H1 (cell line): ENCODE measurements at places on chromosomes 2 and 18. TPM values are rescaled to one million over a fixed set of nuclear protein-coding genes. Genes with fewer than 3 reads are reported as not detected.

GRCh38 chr2:62475172-62476011 is 30.6 kb downstream of the TMEM17 start:
- no peaks in the 10 kb centered on the region for H3K27me3 ChIP-seq
- H3K27ac ChIP-seq, result 0 out of 2 replicates have a peak overlapping the region, but pooled peaks have one; percentile 11
- H3K4me1 ChIP-seq, result peaks cover 10% of the 10 kb centered on the region
- DNase-seq, result no peak

DNA sequence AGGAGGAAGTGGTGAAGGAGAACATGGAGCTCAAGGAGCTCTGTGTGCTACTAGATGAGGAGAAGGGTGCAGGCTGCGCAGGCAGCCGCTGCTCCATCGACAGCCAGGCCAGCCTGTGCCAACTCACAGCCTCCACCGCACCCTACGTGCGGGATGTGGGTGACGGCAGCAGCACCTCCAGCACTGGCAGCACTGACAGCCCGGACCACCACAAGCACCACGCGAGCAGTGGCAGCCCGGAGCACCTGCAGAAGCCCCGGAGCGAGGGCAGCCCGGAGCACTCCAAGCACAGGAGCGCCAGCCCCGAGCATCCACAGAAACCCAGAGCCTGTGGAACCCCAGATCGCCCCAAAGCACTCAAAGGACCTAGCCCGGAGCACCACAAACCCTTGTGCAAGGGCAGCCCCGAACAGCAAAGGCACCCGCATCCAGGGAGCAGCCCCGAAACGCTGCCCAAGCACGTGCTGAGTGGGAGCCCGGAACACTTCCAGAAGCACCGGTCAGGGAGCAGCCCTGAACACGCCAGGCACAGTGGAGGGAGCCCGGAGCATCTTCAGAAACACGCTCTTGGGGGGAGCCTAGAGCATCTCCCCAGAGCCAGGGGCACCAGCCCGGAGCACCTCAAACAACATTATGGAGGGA is 9.0 kb downstream of the CCDC85A start:
- peaks cover 2% of the 10 kb centered on the region; the same call in 1 of the 2 replicates for H3K27me3 ChIP-seq
- H3K27ac ChIP-seq, result no peak overlapping the region
- DNase-seq, result no peak
- H3K4me3 ChIP-seq, result no peak overlapping the region
- H3K36me3 ChIP-seq, result no peaks in the 10 kb centered on the region

- no peak for DNase-seq
- no peaks in the 10 kb centered on the region; the same call in 1 of the 2 replicates for H3K4me1 ChIP-seq
- no peak overlapping the region for H3K27ac ChIP-seq
- no peaks in the 10 kb centered on the region for H3K36me3 ChIP-seq
Observed at GRCh38 chr2:43495727-43496126, 100.1 kb downstream of the THADA start.

DNA sequence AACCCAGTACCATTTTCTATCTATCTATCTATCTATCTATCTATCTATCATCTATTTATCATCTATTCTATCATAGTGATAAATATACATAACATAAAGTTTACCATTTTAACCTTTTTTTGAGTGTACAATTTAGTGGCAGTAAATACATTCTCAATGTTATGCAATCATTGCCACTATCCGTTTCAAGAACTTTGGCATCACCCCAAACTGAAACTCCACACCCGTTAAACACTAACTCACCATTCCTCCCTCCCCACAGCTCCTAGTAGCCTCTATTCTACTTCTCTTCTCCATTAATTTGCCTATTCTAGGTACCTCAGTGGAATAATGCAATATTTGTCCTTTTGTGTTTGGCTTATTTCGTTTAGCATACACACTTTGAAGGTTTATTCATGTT is 82.5 kb upstream of the KCNE4 start:
- H3K36me3 ChIP-seq, result no peaks in the 10 kb centered on the region
- no peak overlapping the region for H3K27ac ChIP-seq
- DNase-seq, result no peak
- H3K4me3 ChIP-seq, result no peak overlapping the region

GRCh38 chr2:240319855-240320203 is 115.6 kb upstream of the GPC1 start:
- H3K27me3 ChIP-seq, result no peaks in the 10 kb centered on the region
- no peak overlapping the region for H3K4me3 ChIP-seq
- H3K27ac ChIP-seq, result no peak overlapping the region
- peaks cover 9% of the 10 kb centered on the region; the same call in 1 of the 2 replicates for H3K4me1 ChIP-seq

GRCh38 chr2:84495539-84496146 is 20.7 kb upstream of the DNAH6 start:
- H3K4me3 ChIP-seq, result no peak overlapping the region
- H3K36me3 ChIP-seq, result no peaks in the 10 kb centered on the region
- no peaks in the 10 kb centered on the region for H3K4me1 ChIP-seq
- no peak for DNase-seq

- H3K27ac ChIP-seq, result no peak overlapping the region
- H3K27me3 ChIP-seq, result no peaks in the 10 kb centered on the region
- no peak overlapping the region for H3K4me3 ChIP-seq
- no peaks in the 10 kb centered on the region for H3K36me3 ChIP-seq
Observed at GRCh38 chr2:49288113-49288705, 133.9 kb upstream of the FSHR start.

DNA sequence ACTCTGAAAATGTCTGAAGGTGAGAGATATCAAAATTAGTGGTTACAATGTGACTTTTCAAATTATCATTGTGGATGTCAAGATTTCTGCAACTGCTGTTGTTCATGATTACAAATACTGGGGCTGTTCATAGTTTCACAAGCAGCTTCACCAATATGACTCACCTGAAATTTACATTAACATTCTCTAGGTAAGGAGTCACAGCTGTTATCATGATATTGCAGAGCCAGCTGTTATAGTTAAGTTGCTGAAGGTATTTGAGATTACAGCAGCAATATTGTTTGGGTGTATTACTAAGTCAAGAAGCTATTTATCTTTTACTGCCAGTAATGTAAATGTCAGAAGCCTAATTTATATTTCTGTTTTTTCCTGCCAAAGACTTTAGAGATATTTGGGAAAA is 140.0 kb downstream of the MC4R start:
- DNase-seq, result no peak
- H3K27ac ChIP-seq, result no peak overlapping the region
- no peak overlapping the region for H3K4me3 ChIP-seq
- H3K4me1 ChIP-seq, result no peaks in the 10 kb centered on the region

DNA sequence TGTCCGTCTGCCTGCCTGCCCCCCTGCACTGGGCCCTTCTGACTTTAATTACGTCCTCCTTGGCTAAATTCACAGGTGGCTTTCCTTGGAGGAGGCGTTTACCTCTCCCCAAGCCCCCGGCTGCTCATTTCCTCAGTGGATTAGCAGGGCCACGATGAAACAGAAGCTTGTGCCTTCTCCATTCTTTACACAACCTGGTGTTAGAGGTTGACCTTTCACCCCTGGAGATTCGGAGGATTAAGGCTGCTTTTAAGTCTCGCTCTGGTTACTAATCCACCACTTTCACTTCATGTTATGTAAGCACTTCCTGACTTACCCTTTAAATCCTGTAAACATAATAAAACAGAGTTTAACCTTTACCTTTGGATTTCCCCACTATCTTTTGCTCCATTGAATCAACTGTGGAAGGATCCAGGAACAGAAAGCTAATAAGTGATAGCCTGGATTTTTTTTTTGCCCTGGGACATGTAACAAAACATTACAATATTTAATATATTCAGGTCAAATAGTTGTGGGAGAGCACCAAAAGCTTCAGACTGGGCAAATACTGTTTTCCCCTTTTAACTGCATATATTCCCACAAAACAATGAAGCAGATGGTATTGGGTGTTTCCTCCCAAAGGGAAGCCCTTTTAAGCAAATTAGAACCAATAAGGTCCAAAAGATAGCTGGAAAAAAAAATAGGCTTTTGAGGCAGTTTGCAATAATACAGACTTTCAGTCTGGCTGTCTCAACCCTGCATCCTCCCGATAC is 370.2 kb downstream of the EN1 start:
- no peak overlapping the region for H3K4me3 ChIP-seq
- no peak for DNase-seq
- no peak overlapping the region for H3K27ac ChIP-seq
- H3K27me3 ChIP-seq, result no peaks in the 10 kb centered on the region

DNA sequence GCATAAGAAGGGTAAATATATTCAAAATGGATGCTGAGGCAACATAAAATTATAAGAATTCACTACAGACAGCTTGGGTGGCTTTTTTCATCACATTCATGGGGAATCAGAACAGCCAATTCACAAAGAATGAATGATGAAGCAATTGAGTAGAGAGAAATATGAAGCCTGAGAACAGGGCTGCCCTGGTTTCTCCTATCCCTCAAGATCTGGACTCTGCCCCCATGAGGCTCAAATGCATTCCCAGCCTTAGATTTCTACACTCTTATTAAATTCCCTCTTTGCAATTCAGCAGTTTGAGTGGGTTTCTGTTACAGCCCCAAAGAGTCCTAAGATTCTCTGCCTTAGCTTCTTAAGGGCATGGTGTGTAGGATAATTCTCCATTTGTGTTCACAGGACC is 172.5 kb downstream of the MAIP1 start:
- no peaks in the 10 kb centered on the region for H3K27me3 ChIP-seq
- no peak overlapping the region for H3K27ac ChIP-seq
- H3K4me3 ChIP-seq, result no peak overlapping the region
- no peaks in the 10 kb centered on the region for H3K36me3 ChIP-seq
- DNase-seq, result no peak
- no peaks in the 10 kb centered on the region for H3K4me1 ChIP-seq

- no peak overlapping the region for H3K27ac ChIP-seq
- peak; percentile 46 for DNase-seq
- H3K27me3 ChIP-seq, result peaks cover 3% of the 10 kb centered on the region; the same call in 1 of the 2 replicates
- H3K36me3 ChIP-seq, result no peaks in the 10 kb centered on the region
- H3K4me1 ChIP-seq, result peaks cover 4% of the 10 kb centered on the region
- no peak overlapping the region for H3K4me3 ChIP-seq
Observed at GRCh38 chr2:12769492-12770105, 52.9 kb downstream of the TRIB2 start.

DNA sequence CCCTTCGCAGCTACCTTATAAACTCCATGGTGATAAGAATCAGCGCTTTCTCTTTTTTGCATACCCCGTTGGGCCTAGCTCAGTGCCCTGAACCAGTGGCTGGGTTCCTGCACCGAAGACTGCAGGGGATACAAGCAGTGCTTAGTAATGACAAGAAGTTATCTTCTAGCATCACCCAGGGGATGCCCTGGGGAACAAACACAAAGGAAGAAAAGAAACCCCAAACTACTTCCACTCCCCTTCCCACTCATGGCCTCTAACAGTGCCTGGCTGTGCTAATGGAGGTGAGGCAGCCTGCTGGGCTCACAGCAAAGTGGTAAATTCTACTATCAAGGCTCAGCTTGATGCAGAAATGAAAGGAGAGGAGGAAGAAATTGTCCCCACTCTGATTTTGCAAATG is 314.7 kb downstream of the TXNL1 start:
- no peaks in the 10 kb centered on the region for H3K36me3 ChIP-seq
- no peak overlapping the region for H3K27ac ChIP-seq
- no peaks in the 10 kb centered on the region for H3K4me1 ChIP-seq

DNA sequence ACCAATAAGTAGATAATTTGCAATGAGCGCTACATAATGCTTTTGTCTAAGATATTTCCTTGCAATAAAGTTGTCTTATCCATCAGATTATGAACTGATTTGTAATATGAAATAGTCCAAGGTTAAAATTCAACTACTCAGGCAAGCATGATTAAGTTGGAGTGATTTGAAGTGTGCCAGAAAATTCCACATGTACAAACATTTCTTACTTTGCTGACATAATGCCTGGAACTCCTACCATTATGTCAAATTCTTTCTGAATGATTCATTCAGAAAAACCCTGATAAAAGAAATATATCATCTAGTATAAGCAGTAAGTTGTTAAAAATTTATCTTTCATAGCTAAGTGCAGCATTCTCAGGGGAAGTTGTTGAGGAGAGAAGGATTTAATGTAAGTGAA is 87.3 kb downstream of the CBLN2 start:
- H3K4me3 ChIP-seq, result no peak overlapping the region
- H3K27ac ChIP-seq, result no peak overlapping the region
- DNase-seq, result no peak
- H3K36me3 ChIP-seq, result no peaks in the 10 kb centered on the region
- H3K4me1 ChIP-seq, result no peaks in the 10 kb centered on the region

DNA sequence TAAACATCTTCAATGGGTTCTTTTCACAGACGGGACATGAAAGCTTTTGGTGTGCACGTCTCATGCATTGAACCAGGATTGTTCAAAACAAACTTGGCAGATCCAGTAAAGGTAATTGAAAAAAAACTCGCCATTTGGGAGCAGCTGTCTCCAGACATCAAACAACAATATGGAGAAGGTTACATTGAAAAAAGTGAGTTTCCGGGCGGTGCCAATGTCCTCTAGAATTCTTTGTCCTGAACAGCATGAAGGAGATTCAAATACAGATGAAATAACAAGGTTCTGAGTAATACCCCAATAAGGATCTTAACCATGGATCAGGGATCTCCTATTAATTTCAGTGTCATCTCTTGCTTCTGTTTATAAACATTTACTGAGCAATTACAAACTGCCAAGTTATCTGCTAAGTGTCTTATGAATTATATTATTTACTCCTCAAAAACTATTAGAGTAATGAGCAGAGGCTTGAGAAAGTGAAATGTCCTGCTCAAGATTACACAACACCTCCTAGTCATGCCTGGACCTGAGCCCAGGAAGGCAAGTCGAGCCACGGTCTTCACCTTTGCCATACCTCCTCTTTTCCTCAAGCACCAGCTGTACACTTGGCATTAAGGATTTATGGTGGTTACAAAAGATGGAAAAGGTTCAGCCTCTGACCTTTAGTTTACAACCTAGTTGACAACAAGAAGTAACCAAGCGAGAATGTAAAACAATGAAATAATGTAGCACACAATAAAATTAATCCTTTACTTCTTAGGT is 22.6 kb downstream of the DHRS9 start:
- no peaks in the 10 kb centered on the region for H3K36me3 ChIP-seq
- no peaks in the 10 kb centered on the region; the same call in 1 of the 2 replicates for H3K27me3 ChIP-seq
- H3K27ac ChIP-seq, result no peak overlapping the region
- 0 out of 2 replicates have a peak, but pooled peaks cover 3% of the 10 kb centered on the region for H3K4me1 ChIP-seq
- no peak for DNase-seq

GRCh38 chr2:85791704-85792565 is 38.1 kb downstream of the ATOH8 start:
- H3K4me3 ChIP-seq, result no peak overlapping the region
- H3K27me3 ChIP-seq, result no peaks in the 10 kb centered on the region
- no peaks in the 10 kb centered on the region for H3K36me3 ChIP-seq
- H3K4me1 ChIP-seq, result no peaks in the 10 kb centered on the region; the same call in 1 of the 2 replicates
- H3K27ac ChIP-seq, result no peak overlapping the region

DNA sequence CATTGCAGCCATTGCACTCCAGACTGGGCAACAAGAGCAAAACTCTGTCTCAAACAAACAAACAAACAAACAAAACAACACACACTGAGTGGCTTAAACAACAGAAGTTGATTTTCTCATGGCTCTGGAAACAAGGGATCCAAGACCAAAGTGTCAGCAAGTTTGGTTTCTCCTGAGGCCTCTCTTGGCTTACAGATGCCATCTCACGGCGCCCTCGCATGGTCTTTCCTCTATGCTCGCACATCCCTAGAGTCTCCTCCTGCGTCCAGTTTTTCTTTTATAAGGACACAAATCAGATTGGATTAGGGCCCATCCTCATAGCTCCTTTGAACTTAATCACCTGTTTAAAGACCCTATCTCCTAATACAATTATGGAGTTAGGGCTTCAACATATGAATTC is 133.4 kb upstream of the LRRTM1 start:
- no peak overlapping the region for H3K4me3 ChIP-seq
- no peaks in the 10 kb centered on the region for H3K36me3 ChIP-seq
- H3K27ac ChIP-seq, result no peak overlapping the region
- H3K27me3 ChIP-seq, result no peaks in the 10 kb centered on the region

GRCh38 chr2:24456599-24457556 is 34.2 kb upstream of the NCOA1 start:
- H3K27me3 ChIP-seq, result no peaks in the 10 kb centered on the region
- H3K36me3 ChIP-seq, result no peaks in the 10 kb centered on the region
- DNase-seq, result no peak
- H3K4me1 ChIP-seq, result 0 out of 2 replicates have a peak, but pooled peaks cover 2% of the 10 kb centered on the region

The C1QL2 gene
- 0.88 and 1.1 TPM in 2 replicates for total RNA-seq

The CCL20 gene
- not detected in 2 replicates for total RNA-seq

The CNDP1 gene
- total RNA-seq, result not detected in 2 replicates

The NEU2 gene
- total RNA-seq, result not detected in 2 replicates
